A549 treated with RU486 at 1 μM for 4 hours (cell line): ENCODE measurements at places on chromosomes 4 and X. TPM values are rescaled to one million over a fixed set of nuclear protein-coding genes. Genes with fewer than 3 reads are reported as not detected.

Gene SOWAHB
- 0.05 to 0.06 TPM in 2 of 5 replicates, not detected in the others for total RNA-seq

Gene TSPAN5
- 11.3 to 16.9 TPM (median 16.0 TPM) in 5 replicates for total RNA-seq

Gene GAGE12H
- total RNA-seq: not detected in 5 replicates

Gene TLL1
- total RNA-seq: 0.03 to 0.47 TPM (median 0.24 TPM) in 5 replicates

Gene TNIP3
- total RNA-seq: 0.22 to 0.68 TPM (median 0.32 TPM) in 5 replicates
